H7 (cell line): ENCODE measurements at places on chromosomes 1 and 21. TPM values are rescaled to one million over a fixed set of nuclear protein-coding genes. Genes with fewer than 3 reads are reported as not detected.

GABPB2 gene
- 4.0 and 5.8 TPM in 2 replicates for total RNA-seq

TCEA3 gene
- total RNA-seq, result 0.24 and 0.37 TPM in 2 replicates

LEFTY2 gene
- 971 and 2,272 TPM in 2 replicates for total RNA-seq

LCE1E gene
- not detected in 2 replicates for total RNA-seq

OR2L2 gene
- total RNA-seq, result not detected in 2 replicates

ALG14 gene
- 0.67 and 0.73 TPM in 2 replicates for total RNA-seq

CLK2 gene
- total RNA-seq, result 38.7 and 48.6 TPM in 2 replicates

ADAM30 gene
- total RNA-seq, result not detected in 2 replicates

ZNF593OS gene
- total RNA-seq, result 0.22 TPM in 1 of 2 replicates, not detected in the other

AADACL4 gene
- total RNA-seq, result not detected in 2 replicates

PLCH2 gene
- total RNA-seq, result 0.24 and 0.37 TPM in 2 replicates

HSF2BP gene
- 0.52 and 0.85 TPM in 2 replicates for total RNA-seq

GREM2 gene
- total RNA-seq, result 0.15 and 1.0 TPM in 2 replicates

ILDR2 gene
- 0.11 and 0.21 TPM in 2 replicates for total RNA-seq

FBXO2 gene
- total RNA-seq, result 46.0 and 46.7 TPM in 2 replicates

FCRL6 gene
- total RNA-seq, result not detected in 2 replicates

PM20D1 gene
- total RNA-seq, result not detected in 2 replicates

KRTAP19-1 gene
- not detected in 2 replicates for total RNA-seq

RORC gene
- total RNA-seq, result 0.18 and 0.42 TPM in 2 replicates

UBL4B gene
- not detected in 2 replicates for total RNA-seq

TMEM51 gene
- 9.8 and 11.9 TPM in 2 replicates for total RNA-seq

ALX3 gene
- 0.35 TPM in 1 of 2 replicates, not detected in the other for total RNA-seq

RBP7 gene
- total RNA-seq, result 1.1 and 1.7 TPM in 2 replicates

PMF1 gene
- 286 and 290 TPM in 2 replicates for total RNA-seq

MLLT11 gene
- 37.2 and 45.9 TPM in 2 replicates for total RNA-seq

PDZK1 gene
- 1.3 and 4.1 TPM in 2 replicates for total RNA-seq

FRRS1 gene
- 9.1 and 10.3 TPM in 2 replicates for total RNA-seq

HSD3B1 gene
- total RNA-seq, result not detected in 2 replicates

PRR9 gene
- not detected in 2 replicates for total RNA-seq

TNFSF4 gene
- 0.21 and 0.67 TPM in 2 replicates for total RNA-seq

RAB7B gene
- total RNA-seq, result not detected in 2 replicates

GJA4 gene
- total RNA-seq, result 0.85 and 3.2 TPM in 2 replicates
